ENCODE measurements at places on chromosomes 3 and 15.

- DNase-seq: no peak
Observed at GRCh38 chr3:170049146-170050000, 11.6 kb downstream of the GPR160 start.

DNA sequence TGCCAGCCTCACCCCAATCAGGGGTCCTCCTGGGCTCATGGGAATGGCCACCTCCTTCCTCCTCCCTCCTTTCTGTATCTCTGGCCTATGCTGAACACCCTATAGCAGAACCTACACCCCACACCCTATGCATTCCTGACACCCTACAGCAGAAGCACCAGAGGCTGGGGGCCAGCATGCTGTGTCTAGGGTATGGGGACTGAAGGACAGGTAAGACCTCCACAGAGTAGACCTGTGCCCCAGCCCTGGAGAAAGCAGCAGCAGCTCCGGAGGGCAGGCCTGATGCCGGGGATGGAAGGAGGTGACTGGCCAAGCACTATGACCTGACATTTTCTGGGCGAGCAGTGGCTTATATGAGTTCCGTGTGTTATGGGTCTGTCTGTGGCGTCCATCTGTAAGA is 66.9 kb downstream of the TLE3 start:
- DNase-seq: no peak

DNA sequence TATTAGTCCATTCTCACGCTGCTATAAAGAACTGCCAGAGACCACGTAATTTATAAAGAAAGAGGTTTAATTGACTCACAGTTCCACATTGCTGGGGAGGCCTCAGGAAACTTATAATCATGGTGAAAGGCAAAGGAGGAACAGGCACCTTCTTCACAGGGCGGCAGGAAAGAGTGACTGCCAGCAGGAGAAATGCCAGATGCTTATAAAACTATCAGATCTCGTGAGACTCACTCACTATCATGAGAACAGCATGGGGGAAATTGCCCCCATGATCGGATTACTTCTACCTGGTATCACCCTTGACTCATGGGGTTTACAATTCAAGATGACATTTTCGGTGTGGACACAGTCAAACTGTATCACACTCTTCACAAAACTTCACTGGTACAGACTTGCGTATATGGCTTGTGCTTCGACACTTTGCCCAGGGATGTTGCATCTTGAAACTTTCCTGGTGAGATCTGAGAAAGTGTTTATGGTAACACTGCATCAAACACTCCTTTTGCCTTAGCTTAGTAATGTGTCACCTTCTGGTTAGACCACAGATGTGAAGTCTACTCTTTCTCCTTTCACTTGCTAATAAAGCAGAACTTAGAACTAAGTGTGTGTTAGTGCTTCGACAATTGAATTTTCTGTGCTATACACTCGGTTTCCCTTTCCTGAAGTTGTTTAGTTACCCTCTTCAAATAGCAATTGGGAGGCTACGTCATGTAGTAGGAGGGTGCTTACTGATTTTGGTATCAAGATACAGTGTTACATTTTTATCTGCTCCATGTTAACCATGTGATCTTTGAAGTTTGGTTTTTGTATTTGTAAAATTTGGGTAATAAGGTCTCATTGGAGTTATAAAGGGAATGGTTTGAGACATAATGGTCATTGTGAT is 185.7 kb downstream of the LPP start:
- DNase-seq: no peak

DNA sequence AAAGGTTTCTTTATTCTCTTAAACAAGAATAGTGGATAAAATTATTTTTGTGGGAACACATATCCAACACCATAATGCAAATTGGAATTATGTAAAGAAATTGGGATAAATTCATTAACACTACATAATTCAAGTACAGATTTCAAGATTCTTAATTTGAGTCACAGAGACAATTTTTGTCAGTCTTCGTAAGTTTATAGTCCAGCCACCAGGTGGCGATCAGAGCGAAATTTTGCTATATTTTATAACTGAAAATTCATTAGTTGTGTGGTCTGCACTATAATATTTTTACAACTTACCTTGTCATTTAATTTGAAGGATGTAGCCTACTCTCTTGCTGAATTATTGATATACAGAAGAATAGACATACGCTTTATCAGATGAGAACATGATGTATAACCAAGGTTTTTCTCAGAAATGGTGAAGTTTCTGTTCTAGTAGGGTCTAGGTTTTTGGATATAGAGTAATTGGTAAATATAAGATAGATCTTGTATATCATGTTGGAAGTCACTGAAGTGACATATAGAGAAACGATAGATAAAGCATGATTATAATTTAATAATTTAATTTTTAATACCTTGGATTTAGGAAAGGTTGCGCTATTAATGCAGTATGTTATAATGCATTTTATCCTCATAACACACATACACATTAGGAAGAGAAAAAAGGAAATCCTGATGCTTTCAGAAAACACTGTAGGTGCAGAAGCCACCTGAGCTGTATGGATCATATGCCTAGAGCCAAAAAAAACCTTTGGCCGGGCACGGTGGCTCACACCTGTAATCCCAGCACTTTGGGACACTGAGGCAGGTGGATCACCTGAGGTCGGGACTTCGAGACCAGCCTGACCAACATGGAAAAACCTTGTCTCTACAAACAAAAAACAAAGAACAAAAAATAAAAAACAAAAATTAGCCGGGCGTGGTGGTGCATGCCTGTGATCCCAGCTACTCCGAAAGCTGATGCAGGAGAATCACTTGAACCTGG is 31.7 kb downstream of the PLSCR4 start:
- peak; percentile 10 for DNase-seq

DNA sequence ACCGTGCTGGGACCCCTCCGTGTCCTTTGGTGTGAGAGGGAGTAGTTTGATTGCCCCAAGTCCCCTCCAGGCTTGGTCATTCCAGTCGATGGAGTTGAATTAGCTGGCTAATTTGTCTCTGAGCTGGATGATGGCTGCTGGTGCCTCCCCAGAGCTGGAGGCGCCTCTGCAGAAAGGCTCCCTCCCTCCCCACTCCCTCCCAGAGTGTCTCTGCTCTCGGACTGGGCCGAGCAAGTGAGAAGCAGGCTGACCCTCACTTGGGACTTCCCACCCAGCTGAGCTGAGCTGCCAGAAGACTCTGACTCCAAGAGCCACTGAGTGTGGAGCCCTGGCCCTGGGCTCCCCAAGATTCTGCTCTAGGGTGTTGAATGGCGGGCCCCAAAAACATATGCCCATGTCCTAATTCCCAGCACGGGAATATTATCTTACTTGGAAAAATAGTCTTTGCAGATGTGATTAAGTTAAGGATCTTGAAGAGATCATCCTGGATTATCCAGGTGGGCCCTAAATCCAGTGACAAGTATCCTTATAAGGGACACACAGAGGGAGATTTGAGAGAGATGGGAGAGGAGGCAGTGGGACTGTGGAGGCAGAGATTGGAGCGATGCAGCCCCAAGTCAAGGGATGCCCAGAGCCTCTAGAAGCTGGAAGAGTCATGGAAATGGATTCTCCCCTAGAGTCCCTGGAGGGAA is 60.7 kb upstream of the TLE3 start:
- no peak for DNase-seq

DNA sequence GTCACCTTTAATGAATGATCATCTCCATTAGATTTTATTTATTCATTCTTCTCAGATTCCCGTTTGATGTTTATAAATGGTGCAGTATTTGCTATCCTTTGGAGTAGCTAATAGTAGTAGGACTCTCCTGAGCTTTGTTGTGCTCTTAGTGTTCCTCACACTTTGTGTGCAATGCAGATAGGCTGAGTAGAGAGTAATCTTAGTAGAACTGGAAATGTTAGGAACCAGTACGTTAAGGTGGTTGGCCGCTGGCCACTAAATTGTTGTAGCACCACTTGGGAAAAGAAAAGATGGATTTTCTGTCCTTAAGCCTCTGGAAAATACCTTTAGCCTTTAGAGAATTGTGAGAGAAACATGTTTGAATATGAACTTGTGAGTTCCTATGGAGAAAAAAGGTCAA is 19.9 kb upstream of the EBLN2 start:
- no peak for DNase-seq

GRCh38 chr15:25784876-25785640 is 78.1 kb downstream of the ATP10A start:
- DNase-seq: no peak

- no peak for DNase-seq
Observed at GRCh38 chr3:189573004-189573403, 58.2 kb upstream of the TP63 start.

GRCh38 chr3:52490939-52491526 is 4.1 kb upstream of the STAB1 start:
- no peak for DNase-seq

GRCh38 chr3:115217678-115218451 is 70.8 kb upstream of the ZBTB20 start:
- DNase-seq: peak; percentile 46

DNA sequence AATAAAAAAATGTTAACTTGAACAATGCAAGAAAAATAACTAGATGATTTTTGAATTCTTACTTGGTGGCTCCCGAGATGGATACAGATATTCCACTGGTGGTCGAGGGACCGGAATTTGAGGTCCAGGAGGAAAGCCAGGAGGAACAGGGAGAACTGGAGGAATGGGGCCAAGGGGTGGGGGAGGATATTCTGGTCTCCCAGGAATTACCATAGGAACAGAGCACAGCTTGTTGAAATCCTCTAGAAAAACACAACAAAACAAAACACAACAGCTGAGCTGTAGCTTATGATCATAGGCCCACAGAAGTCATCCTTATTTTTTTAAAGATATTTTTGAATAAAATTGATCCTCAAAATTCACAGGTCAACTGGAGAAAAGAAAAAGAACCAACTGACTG is 129.4 kb downstream of the FBN1 start:
- no peak for DNase-seq

GRCh38 chr15:60344987-60345386 is 52.8 kb downstream of the ANXA2 start:
- DNase-seq: no peak

GRCh38 chr3:59257506-59257905 is 207.7 kb upstream of the CFAP20DC start:
- no peak for DNase-seq

DNA sequence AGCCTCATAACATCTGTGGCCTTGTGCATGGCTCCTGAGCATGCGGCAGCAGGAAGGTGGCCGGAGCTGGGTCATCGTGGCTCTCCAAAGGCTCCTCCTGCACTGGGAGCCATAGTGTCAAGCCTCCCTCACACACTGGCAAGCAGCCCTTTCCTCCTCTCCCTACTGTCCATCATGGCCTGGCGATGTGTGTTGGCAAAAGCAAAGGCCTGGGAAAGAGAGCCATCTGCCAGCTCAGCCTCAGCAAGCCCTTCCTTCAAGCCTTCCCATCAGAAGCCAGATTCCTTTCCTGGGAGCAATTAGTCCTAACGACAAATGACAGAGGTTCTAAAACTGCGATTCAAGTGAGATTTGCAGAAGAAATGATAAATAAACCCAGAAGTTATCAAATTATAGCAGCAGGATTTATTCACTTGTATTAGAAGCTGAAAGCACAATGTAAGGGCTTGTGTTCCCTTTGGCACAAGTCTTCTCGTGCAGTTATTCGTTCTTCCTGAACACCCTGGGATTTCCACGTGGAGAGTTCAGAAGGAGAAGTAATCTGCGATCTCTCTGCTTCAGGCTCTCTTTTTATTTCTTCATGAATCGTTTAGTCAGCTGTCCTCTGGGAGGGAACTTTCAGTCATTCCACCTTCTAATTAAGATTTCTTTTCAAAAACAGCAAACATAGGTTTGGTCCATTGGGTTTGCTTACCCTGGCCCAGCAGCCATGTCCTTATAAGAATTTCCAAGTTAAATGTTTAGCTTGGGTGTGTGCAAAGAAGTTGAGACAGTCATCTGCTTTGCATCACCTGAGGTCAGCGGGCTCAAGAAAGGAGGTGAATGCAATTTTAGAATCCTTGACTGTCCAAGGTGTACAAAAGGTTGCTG is 110.3 kb upstream of the TMC3 start:
- no peak for DNase-seq

GRCh38 chr3:196998966-196999760 is 30.5 kb downstream of the MELTF start:
- no peak for DNase-seq

DNA sequence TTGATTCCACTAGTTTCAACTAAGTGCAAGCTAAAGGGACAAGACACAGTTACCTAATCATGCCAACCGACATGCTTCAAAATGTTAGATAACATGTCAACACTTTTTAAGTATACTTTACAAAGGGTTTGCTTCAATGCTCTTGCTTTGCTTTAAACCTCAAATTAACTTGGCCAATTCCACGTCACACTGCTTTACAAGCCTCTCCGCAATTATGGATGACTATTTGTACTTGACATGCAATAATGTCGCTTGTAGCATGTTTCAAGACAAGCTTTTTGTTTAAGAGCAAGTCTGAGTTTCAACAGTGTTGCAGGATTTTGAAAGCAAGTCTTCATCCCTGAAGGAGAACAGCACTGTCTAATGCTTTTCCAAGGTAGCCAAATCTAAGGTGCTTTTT is 86.9 kb downstream of the CNTN3 start:
- DNase-seq: no peak

GRCh38 chr3:99911433-99911832 is 93.8 kb downstream of the CMSS1 start:
- no peak for DNase-seq

- DNase-seq: no peak
Observed at GRCh38 chr3:22495241-22495640, 707.9 kb upstream of the UBE2E2 start.

GRCh38 chr3:194931347-194931746 is 245.7 kb downstream of the FAM43A start:
- no peak for DNase-seq

DNA sequence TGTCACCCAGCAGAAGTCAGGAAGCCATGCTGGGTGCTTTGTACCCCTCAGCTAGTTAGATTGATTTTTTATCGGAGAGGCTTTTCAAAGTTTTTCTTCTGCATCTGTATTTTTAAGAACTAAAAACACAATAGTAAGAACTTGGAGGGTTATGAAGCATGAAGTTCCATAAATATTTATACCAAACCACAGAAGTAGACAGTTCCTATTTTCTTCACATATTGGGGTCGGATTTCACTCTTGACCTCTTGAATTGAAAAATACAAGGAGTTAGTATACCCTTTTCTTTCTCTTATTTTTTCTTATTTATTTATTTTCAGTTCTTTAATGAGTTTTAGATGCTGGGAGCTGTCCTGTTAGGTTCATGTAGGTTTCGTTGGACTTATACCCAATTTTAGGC is 35.1 kb downstream of the SLC25A26 start:
- DNase-seq: no peak

DNA sequence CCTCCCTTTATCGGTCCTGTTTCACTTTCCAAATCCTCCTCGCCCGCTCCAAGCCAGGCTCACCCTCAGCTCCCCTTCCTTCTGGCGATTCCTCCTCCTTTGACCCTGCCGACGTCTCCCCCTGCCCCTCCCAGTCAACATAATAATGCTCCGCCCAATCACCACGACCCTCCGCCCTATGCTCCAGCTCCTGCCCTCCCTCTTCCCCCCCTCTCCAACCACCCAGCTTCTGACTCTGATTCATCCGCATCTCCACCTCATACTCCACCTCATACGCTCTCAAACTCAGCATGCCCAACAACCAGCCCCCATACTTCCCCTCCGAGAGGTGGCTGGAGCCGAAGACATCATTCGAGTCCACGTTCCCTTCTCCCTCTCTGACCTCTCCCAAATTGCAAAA is 7.1 kb upstream of the AADAC start:
- DNase-seq: no peak

Data from NCI-H345 (cell line).